Fibroblast of skin of back (primary cell): ENCODE measurements at places on chromosomes 12 and 14.
A peak's percentile ranks its signal among the peaks of the same experiment; 100 is the strongest.

- DNase-seq, result peak; percentile 56
Observed at GRCh38 chr12:44015333-44015941, 179.6 kb downstream of the TMEM117 start.

GRCh38 chr12:66239295-66239694, 50.3 kb downstream of the IRAK3 start:
- DNase-seq, result no peak

- DNase-seq, result peak; percentile 2
Observed at GRCh38 chr12:114963846-114964245, 279.9 kb upstream of the TBX3 start.

DNA sequence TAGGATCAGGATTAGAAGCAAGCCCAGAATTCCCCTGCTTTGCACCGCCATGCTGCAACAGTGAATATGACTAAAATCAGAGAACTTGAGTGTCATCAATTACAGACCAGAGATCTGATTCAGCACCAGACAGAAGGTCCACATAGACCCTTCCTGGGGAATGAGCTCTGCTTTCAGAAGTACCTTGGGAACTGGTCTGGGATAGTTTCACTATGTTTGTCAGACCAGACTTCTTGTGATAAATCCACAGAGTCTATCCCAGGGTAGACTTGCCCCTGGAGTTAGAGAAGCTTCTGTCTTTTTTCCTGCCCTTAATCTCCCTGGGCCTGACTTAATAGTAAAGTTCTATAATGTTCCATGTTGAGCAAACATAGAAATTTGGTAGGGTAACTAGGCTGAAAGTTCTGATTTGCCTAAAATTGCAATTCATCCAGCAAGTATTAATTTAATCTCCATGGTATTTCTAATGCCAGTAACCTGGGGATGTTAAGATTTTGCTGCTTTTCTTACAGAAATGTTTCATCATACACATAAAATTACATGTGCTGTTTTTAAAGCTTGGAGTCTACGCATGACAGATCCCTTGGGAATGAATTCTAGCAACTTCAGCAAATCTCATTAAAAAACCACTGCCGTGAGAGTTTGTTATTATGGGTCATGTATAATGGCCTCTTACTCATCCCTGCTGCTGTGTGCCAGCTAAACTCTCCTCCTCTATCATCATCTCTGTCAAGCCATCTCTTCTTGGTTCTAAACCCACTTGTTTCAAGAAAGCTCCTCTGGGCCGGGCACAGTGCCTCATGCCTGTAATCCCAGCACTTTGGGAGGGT, 61.3 kb upstream of the METAP2 start:
- peak; percentile 91 for DNase-seq

DNA sequence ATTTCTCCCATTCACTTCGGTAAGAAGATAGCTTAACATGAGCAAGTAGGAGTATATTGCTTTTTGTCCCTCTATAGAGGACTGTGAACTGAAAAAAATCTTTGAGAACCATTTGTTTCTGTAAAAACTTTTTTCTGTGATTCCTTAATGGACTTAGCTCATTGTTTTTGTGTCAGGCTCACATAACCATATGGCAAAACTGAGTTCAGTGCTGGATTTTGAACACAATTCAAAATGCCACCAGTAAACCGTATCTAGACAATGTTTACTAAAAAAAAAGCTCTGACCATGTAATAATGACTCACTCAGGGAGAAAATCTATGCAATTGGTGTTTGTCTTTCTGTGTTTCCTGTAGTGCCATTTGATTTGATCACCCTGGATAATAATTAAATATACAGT, 5.2 kb downstream of the TRHDE start:
- peak; percentile 31 for DNase-seq

- peak; percentile 95 for DNase-seq
Observed at GRCh38 chr12:60148109-60148508, 552.3 kb downstream of the SLC16A7 start.

- DNase-seq, result peak; percentile 40
Observed at GRCh38 chr14:64760146-64760755, 56.0 kb downstream of the PLEKHG3 start.

GRCh38 chr12:99119449-99119848, 474.4 kb downstream of the APAF1 start:
- DNase-seq, result no peak

- DNase-seq, result no peak
Observed at GRCh38 chr14:69855180-69855832, 23.9 kb upstream of the SMOC1 start.

DNA sequence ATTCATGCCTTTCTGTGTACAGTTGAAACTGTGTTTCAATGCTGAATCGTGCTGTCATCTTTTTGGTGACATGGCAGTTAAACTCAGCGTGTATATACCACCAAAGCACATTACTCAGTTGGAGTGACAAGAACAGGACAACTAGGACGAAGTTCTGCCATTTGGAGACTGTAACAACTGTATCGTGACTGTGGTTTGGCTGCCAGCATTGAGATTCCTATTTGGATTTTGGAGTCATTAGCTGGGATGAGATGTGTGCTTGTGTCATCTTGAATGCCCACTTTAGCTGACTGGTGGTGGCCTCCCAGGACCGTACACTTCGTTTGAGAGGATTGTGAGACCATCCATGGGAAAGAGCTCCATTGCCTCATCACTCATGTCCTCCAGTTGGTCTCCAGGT, 42.9 kb downstream of the FBXL14 start:
- DNase-seq, result no peak

DNA sequence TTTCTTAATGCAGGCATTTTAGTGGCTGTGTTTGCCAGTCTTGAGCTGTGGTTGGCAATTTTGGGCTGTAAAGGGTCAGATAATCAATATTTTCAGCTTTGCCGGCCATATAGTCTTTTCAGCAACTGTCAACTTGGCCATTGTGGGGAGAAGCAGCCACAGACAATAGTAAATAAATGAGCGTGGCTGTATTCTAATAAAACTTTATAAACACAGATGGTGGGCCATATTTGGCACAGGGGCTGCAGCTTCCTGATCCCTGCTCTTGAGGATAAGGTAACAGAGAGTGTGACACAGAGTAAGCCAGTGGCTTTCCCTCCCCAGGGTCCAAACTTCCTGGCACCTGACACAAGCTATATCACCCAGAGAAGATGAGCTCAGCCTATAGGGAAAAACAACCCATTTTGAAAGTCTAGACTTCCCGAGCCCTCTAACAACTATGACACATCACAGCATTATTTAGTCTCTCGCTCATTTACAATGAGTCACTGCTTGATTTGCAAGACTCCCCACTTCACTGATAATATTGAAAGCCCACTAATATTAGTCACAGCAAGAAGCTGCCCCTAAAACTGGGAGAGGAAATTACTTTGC, 163.1 kb upstream of the TMPO start:
- DNase-seq, result peak; percentile 95

GRCh38 chr12:3445119-3445978, 45.7 kb upstream of the PRMT8 start:
- no peak for DNase-seq

DNA sequence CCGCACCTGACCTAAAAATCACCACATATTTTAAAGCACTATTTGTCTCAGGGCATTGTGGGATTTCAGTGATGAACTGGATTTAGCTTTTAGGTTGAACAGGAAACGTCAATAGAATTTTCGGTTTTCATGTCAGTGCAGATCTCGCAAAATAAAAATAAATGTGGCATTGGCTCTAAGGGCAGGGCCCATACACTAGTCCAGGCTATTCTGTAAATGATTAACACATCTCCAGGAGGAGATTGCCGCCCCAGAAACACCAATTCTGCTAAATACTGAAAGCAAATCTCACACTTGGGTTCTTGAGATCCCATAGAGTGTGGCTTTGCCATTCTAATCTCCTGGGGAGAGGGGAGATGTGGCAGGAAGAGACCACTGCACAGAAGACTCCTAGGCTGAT, 1494.0 kb upstream of the TMEM132C start:
- no peak for DNase-seq

DNA sequence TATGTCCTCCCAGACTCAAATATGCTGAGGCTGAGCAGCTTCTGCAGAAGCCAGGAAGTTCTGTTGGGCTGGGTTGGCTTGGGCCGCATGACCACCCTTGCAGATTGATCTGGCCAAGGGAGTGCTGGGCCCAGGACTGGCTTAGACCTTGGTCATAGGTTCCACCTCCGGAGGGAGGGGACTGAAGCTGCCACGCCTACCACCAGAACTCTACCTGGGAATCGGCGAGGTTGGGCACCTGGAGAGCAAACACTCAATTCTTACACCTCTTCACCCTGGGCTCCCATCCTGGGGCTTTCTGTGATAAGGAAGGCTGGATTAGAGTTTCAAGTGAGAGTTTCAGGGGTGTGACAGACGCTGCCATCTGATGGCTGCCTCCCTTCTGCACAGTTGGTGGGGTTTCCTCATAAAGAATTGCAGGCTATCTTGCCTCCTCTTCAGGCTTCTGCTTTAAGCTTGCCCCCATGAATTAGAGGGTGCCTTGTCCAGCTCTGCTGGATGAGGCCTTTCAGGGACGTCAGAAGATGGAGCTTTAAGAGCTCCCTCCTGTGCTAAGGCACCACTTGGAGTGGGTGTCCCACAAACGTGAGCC, 5.8 kb downstream of the SLC24A4 start:
- no peak for DNase-seq

DNA sequence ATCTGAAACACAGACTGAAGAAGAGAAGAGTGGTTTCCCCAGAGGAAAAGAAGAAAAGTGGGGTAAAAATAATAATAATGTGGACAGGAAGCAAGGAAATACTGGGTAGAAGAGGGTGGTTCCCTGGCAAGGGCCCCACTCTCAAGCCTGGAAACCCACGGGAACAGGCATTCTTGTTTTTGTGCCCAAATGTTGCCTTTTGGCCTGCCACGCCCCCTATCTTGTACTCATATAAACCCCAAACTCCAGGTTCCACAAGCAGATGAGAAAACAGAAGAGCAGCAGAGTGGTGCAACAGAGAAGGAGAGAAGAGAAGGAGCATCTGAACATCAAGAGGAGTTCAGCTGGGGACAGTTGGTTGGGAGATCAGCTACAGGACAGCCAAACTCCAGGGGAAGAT, 51.2 kb downstream of the NDUFA12 start:
- DNase-seq, result no peak

GRCh38 chr12:117658226-117658625, 296.8 kb upstream of the NOS1 start:
- DNase-seq, result no peak

DNA sequence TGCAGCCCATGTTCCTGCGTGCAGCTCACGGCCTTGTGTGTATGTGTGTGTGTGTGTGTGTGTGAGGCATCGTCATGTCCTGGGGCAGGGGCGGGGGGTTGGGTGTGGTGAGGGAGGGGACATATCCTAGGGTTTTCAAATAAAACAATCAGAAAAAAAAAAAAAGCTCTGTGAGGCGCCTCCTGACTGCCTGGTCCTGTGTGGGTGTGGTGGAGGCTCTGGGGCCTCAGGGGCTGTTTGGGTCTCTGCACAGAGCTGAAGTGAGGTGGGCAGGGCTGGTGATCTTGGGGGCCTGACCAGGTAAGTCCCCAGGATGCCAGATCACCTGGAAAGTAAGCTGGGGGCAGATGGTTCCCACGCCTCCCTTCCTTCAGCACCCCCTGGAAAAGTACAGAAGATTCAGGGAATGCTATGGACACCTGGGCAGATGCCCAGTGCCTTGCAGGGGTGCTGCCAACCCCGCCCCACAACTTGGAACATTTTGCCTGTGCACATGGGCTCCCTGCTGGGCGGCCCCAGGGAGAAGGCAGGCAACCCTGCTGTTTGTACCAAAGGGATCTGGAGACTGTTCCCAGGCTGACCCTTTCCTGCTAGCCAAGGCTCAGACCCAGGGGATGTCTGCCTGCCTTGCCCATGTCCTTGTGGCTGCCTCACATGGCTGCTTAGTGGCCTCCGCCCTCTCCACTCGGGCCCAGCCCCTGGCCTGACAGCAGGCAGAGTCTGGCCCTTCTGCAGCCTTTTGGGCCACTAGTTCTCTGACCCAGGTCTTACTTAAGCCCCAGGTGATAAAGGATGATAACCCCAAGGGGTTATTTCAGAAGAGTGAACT, 28.8 kb downstream of the CLSTN3 start:
- no peak for DNase-seq

DNA sequence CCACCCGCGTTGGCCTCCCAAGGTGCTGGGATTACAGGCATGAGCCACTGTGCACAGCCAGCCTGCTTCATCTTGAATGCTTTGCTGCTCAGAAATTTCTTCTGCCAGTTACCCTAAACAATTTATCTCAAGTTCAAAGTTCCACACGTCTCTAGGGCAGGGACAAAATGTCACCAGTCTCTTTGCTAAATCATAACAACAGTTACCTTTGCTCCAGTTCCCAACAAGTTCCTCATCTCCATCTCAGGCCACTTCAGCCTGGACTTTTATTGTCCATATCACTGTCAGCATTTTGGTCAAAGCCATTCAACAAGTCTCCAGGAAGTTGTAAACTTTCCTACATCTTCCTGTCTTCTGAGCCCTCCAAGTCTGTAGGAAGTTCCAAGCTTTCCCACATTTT, 159.5 kb upstream of the DYRK2 start:
- no peak for DNase-seq

GRCh38 chr14:72608391-72609204, 285.3 kb downstream of the DPF3 start:
- peak; percentile 96 for DNase-seq

- no peak for DNase-seq
Observed at GRCh38 chr12:121483949-121484348, 84.0 kb downstream of the RNF34 start.

DNA sequence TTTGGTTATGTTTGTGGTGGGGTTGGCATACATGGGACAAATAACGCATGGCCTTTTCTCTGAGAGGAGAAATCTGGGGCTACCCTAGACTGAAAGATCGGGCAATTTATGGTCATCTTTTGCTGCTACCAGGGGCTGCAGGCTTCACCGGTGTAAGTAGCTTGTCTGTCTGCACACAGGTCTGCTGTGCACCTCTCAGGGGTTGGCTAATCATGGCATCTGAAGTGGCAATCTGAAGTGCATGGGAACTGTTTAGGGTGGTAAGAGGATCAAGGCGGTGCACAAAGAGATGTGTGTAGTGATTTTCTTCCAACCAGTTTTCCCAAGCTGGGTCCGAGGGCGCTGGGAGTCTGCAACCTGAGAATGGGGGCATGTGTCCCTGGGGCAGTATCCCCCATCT, 141.3 kb downstream of the EMP1 start:
- DNase-seq, result no peak

DNA sequence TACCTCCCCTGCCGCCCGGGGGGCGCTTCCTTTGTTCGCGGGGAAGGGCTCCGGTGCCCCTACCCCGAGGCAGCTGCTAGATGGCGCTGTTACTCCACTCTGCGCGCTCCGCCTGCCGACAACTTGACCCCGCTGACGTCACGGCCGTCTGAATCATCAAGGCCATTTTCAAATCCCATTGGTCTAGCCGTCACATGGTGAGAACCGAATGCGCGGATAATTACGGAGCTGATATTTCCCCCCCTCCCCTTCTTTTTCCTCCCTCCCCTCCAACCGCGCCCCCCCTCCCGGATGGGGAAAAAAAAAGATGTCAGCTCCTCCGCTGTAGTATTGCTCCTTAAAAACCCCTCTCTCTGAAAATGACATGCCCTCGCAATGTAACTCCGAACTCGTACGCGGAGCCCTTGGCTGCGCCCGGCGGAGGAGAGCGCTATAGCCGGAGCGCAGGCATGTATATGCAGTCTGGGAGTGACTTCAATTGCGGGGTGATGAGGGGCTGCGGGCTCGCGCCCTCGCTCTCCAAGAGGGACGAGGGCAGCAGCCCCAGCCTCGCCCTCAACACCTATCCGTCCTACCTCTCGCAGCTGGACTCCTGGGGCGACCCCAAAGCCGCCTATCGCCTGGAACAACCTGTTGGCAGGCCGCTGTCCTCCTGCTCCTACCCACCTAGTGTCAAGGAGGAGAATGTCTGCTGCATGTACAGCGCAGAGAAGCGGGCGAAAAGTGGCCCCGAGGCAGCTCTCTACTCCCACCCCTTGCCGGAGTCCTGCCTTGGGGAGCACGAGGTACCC, at the start of gene HOXC10:
HOXC10 (plus strand) TSS at position 246 of the 791 bp plus-strand sequence; CDS start at position 360, 114 bp downstream.
- peak; percentile 70 for DNase-seq

GRCh38 chr12:54306925-54307741, 6.3 kb upstream of the NFE2 start:
- DNase-seq, result peak; percentile 22
